ENCODE measurements at places on chromosomes 4 and X.
A peak's percentile ranks its signal among the peaks of the same experiment; 100 is the strongest.

DNA sequence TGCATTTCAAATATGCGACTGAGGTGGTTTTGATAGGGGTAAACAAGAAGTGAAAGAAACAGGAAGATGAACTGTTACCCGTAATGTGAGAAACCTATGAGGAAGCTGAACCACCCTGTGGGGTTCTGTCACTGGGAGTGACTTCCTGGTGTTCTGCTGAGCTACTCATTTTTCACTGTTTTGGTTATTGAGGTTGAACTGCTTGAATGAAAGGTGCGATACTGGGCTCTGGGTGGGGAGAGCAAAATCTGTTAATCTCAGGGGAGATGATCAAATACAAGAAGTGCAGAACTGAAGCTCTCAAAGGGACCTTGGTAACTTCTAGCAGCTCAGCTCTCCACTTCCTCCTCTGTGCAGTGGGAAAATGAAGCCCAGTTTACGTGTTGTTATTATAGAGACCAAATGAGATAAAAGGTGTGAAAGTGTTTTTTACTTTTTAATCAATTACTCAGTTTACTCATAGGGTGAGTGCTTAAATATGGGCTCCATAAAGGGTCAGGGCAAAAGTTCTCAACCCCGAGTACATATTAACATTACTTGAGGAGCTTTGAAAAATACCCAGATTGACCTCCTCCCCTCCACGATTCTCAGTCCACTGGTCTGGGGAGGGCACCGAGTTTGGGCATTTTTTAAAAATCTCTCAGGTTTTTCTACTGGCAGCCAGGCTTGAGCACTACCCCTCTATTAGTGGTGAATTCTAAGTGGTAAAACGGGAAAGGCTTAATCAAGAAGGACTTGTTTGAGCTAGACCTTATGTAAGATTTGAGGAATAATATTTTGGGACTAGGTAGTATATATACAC, 66.7 kb downstream of the COQ2 start:
- peak; percentile 24 for DNase-seq

- peak; percentile 4 for DNase-seq
These were observed at the start of gene TBC1D1 for GRCh38 chr4:37890801-37891259. Gene TBC1D1, plus strand, starts transcription at chr4:37891084. Its CDS starts 11,012 bp downstream, at chr4:37902096.

DNA sequence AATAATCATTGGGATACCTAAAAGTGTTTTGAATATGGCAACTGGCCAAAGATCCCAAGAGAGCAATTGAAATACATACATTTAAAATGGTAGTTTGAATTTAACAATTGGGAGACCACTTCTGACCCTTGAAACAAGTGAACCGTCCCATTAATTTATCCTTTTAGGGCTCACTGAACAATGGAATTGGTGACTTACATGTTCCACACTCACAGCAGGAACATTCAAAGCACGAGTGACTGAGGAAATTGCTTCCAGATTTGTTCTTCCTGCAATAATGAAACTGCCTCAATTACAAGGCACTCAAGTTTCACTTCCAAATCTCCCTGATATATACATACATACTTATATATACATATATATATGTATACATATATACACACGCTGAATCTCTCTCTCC, 20.6 kb downstream of the SLC39A8 start:
- no peak for DNase-seq

DNA sequence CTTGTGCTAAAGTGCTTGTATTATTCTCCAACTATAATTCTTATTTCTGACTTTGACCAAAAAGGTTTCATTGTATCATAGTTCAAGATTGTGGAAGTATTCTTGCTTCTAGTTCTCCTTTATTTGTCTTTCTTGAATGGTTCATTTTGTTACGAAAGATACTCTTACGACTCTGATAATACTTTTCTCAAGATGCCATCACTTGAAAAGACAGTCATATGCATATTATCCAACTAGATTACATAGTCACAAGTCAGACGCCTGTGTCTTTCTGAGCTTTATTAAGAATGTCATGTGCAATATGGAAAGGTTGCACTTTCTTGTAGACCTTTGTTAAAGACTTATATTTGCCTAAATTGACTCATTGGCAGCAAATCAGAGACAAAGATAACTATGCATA, 71.4 kb upstream of the HPGD start:
- DNase-seq: no peak

DNA sequence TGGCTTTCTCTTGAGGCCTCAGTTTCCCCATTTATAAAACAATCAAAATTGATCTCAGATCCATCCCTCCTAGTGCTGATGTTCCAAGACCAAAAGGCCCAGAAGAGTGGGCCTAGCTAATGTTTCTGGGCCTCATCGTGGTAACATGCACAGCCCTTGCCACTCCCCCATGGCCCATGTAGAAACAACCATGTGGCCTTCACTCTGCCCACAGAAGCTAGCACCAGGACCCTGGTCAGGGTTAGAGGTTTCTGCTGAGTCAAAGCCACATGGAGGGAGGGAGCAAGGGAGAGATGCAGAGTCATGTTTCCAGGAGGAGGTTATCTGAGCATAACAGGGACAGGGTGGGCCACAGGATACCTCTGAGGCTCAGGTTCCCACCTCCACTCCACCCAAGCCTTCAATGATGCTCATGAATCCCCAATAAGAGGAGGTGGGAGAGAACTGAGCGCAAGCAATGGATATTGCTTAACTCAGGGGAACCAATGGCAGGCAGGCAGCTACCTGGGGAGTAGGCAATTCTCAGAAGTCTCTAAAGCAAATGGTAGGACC, 16.9 kb downstream of the OTUD5 start:
- DNase-seq: no peak

DNA sequence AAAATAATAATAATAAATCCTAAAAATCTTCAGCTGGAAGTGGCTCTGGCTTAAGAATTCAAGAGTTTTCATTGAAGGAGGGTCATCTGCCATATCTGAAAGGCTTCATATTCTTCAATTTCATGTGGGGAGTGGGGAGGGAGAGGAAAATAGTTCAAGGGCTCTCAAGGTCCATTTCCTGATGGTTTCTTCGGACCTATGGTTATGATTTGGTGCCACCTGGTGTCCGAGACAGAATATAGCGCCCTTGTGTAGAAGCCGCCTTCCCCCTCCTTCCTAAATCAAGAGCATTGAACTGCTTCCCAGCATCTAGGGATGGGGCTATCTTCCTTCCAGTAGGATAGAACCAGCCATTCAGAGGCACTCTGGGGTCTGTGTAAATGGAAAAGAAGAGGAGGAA, 34.3 kb downstream of the NLGN3 start:
- DNase-seq: peak; percentile 32

- no peak for DNase-seq
These were observed 33.8 kb upstream of the ZNF518B start for GRCh38 chr4:10490996-10491395.

- DNase-seq: peak; percentile 21
These were observed 126.6 kb downstream of the PPP4R3C start for GRCh38 chrX:27336466-27337091.

DNA sequence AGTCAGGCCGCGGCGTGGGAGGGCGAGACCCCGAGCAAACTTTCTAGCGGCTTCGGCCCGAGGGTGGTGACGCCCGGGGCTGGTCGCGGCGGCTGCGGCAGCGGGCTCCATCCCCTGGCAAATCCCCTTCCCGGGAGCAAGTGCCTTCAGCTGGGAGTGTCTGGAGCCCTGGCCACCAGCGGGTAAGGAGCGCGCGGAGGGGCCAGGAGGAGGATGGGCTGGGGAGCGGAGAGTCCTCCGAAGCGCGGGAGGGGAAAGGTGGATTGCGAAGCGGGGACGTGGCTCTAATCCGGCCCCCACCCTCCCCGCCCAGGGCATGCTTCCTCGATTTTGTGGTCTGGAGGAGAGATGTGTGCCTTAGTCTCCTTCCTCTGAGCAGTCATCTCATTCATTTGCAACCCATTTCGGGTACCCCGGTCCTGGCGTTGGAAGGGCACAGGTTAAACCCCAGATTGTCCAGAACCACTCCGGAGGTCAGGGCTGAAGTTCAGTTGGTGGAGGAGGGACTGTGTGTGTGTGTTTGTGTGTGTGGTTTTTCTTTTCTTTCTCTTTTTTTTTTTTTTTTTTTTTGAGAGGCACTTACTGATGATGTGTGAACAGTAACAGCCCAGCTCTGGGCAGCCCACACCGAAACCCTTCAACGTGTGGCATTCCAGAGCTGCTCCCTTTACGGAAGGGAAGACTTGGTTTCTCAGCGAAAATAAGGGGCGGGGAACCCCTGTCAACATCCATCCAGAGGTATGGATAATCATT, 516 bp downstream of the SGMS2 start:
- DNase-seq: no peak

GRCh38 chr4:26074712-26075430, 160.9 kb downstream of the SMIM20 start:
- DNase-seq: no peak

- DNase-seq: no peak
These were observed 2.0 kb upstream of the ZNF185 start for GRCh38 chrX:152895724-152896420.

DNA sequence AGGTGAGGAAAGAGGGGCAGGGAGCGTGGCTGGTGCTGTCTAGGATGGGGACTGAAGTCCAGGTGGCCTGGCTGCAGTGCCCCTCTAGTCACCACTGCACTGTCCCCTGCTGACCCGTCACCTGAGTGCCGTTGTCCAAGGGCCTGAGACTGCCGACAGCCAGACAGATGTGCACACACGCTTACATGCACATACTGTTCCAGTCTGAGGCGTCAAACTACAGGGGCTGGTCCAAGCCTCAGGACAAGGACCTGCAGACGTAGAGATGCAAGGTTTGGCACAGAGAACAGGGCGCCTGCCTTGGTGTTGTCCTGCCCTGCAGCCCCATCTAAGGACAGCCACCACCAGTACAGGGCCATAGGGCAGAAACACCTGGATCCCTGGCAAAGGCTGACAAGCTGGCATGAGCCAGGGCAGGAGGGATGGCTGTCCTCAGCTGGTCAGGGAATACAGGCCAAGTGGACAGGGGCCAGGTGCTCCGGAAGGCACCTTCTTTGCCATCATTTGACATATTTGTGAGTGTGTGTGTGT, 1.7 kb downstream of the SLC2A9 start:
- DNase-seq: no peak

- no peak for DNase-seq
These were observed 4.8 kb downstream of the VSIG1 start for GRCh38 chrX:108049649-108050048.

GRCh38 chrX:114709406-114709805, 125.5 kb downstream of the HTR2C start:
- DNase-seq: no peak

DNA sequence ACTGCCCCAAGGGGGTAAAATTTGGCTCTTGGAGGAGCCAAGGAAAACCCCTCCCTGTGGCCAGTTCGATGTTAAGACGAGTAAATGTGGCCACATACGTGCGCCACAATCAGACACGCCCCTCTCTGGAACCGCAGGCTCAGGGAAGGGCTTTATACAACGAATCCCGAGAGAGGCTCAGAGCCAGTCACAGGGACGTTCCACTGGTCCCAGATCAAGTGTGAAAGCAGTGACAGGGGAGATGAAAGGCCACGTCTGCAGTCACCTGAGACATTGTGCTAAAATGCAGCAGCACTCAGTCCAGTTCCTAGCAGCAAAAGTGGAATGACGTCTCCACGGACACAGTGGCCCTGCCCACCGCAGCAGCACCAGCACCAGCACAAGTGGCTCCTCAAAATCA, 68.0 kb downstream of the ACOX3 start:
- no peak for DNase-seq

DNA sequence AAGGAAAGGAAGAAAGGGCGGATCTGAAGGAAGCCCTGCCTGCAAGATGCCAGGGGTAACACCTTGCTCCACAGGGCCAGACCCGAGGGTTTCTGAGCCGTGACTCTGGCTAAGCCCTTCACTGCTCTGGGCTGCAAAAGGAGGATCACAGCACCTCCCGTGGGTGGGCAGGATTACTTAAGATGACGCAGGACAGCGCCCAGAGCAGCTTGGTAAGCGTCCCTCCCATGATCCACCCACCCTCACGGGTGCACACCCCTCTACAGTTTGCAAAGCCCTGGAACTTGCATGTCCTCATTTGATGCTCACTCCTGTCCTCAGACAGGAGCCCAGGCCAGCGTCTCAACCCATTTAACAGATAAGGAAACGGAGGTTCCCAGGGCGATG, 64.9 kb downstream of the CRMP1 start:
- no peak for DNase-seq

- no peak for DNase-seq
These were observed 105.8 kb upstream of the DCAF12L1 start for GRCh38 chrX:126658447-126658846.

GRCh38 chrX:119082278-119082677, 9.5 kb downstream of the CT47C1 start:
- DNase-seq: no peak

- DNase-seq: no peak
These were observed 980 bp downstream of the AP1S2 start for GRCh38 chrX:15853586-15854079.

DNA sequence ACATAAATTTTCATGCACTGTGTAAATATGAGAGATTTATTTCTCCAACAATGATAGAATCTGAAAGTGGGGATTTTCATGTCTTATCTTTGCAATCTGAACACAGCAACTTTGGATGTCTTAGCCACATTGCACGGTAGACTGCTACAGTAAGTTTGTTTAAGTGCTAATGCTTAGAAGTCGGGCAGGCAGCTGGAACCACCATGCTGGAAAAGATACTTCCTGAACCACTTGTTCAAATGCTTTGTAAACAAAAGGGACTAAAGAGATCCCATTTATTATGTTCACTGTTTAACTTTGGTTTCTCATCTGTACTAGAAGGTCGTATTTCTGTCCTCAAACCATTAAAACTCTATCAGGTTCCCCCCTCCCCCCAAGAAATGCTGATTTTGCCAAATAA, 555.9 kb upstream of the DIPK2B start:
- no peak for DNase-seq

DNA sequence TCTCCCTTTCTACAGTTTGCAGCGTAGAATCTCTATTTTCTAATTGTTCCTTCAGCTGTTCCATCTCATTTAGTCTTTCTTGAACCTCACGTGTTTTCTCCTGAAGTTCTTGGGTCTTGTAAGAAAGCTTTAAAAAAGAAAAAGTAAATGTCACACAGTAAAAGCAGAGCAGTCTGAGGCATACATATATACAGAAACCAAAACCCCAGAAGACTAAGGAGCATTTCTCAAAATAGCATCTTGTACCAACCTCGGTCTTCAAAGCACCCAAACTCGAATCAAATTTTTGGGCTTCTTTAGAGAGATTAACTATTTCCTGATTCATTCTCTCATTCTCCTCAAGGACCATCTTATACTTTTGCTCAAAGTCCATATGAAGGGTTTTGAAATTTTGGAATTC, 39.4 kb downstream of the CENPE start:
- DNase-seq: no peak

DNA sequence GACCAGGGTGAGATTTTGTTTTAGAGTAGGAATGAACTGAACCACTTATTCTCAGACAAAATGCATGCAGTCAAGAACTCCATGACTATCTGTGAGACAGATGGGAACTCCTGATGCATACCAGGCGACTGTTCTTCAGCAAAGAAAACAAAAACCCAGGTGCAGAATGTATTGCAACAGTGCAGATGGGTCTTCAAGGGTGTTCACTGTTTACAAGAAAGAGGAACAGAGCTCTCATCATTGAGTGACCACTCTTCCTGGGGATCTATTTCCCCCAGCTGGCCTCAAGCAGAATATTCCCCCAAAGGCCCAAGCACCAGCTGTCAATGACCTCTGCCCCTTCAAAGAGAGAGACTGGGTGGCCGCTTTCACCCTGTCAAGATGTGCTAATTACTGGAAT, 39.7 kb upstream of the BMP3 start:
- no peak for DNase-seq

GRCh38 chrX:45992402-45993123, 552.7 kb downstream of the ZNF674 start:
- no peak for DNase-seq
